NCI-H187 treated with DMSO at 0.1 percent for 48 hours (cell line): ENCODE measurements at places on chromosomes 2 and 18.

DNA sequence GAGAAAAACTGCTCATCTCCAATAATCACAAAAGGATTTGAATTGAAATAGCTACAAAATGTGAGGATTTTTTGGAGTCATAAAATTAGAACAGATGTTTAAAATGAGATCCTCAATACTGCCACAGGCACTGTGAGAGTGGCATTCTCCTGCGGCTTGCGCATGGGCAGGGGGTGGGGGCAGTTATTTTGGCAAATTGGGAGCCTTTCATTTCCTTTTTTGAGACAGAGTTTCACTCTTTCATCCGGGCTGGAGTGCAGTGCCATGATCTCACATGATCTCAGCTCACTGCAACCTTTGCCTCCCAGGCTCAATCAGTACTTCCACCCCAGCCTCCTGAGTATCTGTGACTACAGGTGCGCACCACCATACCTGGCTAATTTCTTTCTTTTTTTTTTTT lies 42.4 kb downstream of the POMC start:
- no peak for DNase-seq

DNA sequence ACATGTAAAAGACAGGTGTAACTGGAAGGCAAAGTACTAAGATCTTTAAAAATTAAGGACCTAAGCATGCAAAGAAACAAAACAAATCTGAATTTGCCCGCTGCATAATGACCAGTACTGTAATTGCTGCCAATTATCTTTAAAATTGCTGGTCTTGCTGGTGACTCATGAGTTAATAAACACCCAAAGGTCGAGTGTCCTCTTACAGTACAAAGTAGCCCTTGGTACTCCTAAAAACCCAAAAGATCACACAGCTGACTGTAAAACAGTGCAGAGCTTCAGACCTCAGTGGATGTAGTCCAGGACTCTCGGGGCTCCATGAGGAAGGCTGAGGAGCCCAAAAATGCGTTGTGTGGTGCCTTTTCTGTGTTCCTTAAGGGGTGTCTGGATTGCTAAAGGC lies 308.7 kb downstream of the CNTNAP5 start:
- DNase-seq, result no peak

- DNase-seq, result no peak
Observed at GRCh38 chr2:29560566-29560965, 360.8 kb downstream of the ALK start.

DNA sequence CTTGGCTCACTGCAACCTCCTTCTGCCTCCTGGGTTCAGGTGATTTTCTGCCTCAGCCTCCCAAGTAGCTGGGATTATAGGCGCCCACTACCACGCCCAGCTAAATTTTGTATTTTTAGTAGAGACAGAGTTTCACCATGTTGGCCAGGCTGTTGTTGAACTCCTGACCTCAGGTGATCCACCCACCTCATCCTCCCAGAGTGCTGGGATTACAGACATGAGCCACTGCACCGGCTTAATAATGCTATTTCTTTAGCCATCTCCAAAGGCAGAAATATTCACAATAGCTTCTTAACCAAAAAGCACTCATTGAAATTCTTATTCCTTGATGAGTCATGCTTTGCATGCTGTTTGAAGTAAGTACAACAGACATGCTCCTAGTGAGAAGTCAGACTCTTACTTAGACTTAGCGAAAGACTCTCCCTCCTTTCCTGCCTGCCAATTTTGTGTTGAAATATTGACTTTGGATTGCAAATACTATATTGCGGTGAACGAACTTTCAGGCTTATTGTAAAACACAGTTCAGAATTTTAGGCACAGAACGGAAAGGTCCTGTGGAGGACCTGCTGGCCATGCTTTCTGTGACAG lies 4.4 kb downstream of the ACTR3 start:
- DNase-seq, result no peak

DNA sequence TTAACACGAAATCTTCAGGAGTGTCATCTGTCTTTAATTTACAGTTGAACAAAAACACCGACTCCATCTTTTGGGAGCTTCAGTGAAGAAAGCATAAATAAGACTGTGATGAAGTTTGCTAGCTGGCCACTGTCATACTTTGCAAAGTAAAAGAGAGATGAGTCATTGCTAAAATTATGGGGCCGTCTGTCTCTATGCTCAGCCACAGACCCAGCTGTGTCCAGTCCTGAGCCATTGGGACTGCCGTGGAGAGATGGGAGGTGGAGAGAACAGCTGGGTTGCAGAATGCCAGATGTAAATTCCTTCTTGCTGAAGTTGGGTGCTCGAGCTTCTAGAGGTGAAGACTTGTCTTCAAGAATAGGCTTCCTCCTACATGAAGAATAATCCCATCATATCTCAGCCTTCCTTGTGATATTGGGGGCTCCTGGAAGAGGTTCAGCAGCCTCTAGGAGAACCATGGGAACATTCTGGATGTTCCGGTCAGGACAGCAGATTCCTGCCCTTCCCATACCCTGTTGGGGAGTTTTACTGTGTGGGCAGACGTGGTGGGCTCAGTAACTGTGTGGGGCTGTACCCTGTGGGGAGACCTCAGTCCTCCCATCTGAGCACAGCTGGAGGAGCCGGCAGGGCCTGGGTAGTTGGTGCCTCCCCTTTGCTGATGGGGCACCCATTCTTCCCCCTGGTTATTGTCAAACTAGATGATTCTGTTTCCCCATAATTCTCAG lies 71.1 kb downstream of the LDLRAD4 start:
- DNase-seq, result no peak

GRCh38 chr2:65800998-65801397 lies 368.6 kb upstream of the SPRED2 start:
- DNase-seq, result no peak

DNA sequence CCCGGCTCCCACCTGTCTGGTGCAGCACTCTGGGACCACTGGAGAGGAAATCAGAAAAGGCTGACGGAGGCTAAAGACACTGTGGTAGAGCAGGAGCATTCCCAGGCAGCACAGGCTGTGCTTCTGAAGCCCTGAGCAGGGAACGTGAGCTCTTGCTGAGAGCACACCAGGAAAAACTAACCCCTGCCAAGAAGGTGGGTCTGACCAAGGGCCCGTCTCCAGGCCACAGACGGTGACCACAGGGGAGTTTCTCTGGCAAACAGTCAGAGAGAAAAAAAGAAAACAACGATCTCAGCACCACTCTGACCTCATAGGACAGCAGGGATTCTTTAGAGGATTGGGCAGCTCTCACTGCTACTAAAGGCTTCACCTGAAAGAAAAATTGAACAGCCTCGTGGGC lies 201.4 kb downstream of the AFF3 start:
- DNase-seq, result no peak

- DNase-seq, result no peak
Observed at GRCh38 chr2:48424866-48425265, 105.1 kb upstream of the STON1 start.

GRCh38 chr2:23375448-23375847 lies 9.5 kb upstream of the KLHL29 start:
- peak; percentile 14 for DNase-seq

DNA sequence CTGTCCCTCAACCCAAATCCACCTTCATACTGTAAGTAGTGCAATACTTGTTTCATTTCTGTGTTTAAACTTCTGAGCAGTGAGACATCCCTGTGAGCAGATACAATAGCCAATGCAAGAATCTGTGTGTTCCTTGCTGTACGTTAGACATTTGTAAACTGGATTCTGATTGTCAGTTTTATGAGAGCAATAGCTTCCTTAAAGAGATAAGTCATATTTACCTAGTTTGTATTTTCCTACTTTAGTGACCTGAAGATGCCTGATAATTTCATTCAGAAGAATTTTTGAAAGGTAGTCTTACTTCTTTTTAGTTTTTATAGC lies 90.7 kb downstream of the DPP4 start:
- DNase-seq, result no peak

GRCh38 chr2:66925128-66925527 lies 472.0 kb upstream of the ETAA1 start:
- DNase-seq, result no peak

DNA sequence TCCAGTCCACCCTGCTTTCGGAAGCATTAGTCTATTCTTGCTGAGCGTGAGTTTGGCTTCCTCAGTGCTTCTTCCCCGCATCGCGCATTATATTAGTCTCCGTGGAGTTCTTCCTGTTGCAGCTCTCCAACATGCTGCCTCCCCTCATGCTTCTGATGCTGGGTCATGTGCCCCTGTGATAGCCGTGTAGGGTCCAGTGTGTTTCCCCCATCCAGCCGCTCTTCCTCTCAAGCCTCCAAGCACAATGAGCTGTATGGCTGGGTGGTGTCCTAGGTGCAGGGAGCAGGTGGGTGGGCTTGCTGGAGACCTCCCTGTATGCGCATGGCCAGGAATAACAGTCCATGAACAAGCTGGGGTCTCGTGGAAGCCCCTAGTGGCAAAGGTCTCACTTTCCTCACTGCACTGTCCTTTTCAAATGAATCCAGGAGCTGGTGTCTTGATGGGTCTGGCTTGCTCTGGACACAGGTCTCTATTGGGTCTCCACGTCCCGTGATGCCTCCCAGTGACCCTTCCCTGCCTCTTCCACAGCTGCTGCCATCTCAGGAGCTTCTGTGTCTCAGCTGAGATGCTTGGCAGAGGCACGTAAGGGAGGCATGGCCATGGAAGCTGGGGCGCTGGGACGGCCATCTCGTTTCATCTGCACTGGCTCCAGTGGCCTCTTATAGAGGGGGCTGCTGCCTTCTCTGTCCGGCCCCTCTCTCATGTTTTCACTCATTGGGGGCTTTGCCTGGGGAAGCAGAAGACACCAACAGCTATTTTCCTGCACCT lies 54.8 kb upstream of the HDAC4 start:
- no peak for DNase-seq

DNA sequence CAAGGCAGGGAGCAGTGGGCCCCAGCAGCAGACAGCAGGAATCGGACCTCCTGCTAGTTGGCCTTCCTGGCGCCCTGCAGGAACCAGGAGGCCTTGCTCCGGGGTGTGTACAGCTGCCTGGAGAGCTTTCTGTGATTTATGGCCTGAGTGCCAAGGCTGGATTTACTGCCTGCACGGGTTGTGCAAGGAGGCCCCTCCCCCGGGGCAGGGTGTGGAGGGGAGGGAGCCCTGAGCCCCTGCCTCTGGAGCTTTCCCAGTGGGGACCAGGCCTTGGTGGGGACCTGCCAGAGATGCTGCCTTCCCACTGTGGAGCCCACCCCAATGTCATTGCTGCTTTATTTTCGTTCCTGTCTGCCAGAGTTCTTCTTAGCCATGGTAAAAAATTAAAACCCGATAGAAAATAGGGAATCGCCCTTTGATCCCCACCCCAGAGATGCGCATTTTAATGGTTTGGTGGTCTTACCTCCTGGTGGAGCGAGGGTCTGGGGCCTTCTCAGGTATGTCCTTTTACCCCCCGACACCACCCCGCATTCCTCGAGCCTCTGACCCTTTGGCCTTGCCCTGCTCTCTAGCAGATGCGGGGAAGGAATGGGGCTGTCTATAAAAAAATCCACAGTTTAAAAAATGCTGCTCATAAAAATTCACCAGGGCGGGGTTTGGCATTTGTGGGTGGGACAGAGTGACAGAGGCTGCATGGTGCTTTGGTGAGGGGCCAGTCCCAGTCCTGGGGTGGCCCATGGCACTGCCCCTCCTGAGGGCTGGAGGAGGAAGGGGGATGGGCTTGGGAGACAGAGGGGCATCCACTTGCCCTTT lies 6.9 kb upstream of the RALB start:
- DNase-seq, result peak; percentile 51

GRCh38 chr18:9765501-9765900 lies 57.4 kb downstream of the RAB31 start:
- DNase-seq, result no peak

DNA sequence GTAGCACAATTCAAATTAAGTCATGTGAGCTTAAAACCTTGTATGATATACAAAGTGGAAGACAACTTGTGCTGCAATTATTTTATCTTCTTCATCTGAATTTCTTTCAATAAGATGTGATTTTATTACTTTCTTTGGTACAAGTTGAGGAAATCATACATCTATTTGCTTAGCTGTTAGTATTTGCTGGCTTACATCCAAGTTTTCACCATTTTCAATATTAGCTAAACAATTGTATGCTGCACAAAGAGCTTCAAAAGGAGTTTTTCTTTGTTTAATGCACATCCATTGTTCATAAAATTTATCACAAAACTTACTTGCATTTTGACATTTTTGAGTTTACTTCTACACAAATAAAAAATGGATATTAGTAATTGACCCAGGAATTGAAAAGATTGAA lies 40.9 kb downstream of the SCN9A start:
- no peak for DNase-seq

DNA sequence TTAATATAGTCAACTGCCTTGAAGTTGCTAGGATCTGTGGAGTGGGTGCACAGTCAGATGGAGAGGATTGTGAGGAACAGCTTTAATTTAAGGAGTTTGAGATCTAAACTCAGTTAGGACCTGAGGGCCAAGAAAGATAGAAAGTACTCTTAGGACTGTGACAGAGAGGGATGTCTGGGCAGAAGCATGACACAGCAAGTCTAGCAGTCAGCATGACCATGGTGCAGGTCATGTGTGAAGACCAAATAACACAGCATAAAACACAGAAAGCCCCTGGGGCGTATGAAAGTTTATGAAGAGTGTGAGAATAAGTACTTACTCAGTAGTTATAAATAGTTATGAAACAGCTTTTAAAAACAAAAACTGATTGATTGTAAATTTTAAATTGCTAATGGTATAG lies 107.2 kb downstream of the GALNT1 start:
- no peak for DNase-seq

- DNase-seq, result no peak
Observed at GRCh38 chr18:26421931-26422330, 126.4 kb downstream of the KCTD1 start.

DNA sequence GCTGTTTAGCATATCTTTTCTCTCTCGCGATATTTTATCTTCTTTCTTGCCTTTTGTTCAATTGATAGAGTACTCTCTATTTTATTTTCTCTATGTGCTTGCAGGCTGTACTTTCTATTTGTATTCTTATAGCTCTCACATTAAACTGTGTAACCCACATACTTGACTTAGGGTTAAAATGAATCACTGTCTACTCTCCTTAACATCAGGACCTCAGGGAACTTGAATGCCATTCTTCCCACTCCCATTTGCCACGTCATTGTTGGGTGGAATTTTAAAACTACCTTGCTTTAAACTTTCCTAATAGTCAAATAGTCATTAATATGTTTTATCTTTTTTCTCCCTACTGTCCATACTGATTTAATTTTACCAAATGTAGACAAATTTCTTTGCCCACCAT lies 269.7 kb downstream of the ALPK2 start:
- no peak for DNase-seq

GRCh38 chr18:52339891-52340371 lies at the start of gene DCC:
Gene DCC (plus strand): TSS chr18:52340197. CDS start chr18:52340788, 591 bp downstream.
- DNase-seq, result no peak

- no peak for DNase-seq
Observed at GRCh38 chr2:158143703-158144360, 42.2 kb downstream of the UPP2 start.

DNA sequence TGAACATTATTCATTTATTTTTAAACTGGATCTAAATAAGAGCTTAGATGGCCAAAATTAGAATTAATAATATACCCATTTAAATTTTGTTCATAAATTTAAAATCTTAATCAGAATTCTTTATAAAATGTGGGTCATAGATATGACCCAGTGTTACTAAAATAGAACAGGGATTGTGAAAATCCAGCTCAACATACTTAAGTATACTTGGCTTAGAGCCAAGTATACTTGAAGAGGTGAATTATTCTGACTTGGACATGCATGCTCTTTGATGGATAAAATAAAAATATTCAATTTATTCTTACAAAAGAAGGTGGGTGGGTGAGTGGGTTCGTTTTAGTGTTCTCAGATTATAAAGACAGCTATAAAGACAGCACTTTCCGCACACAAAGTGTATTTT lies 70.7 kb downstream of the SPOPL start:
- no peak for DNase-seq

GRCh38 chr18:69626171-69626570 lies 225.5 kb downstream of the DOK6 start:
- DNase-seq, result no peak

- no peak for DNase-seq
Observed at GRCh38 chr2:33522576-33522975, 46.1 kb downstream of the RASGRP3 start.
